HL-60 (cell line): ENCODE measurements at places on chromosomes 2 and 18.
A peak's percentile ranks its signal among the peaks of the same experiment; 100 is the strongest.

- DNase-seq = no peak
These were observed 8.7 kb downstream of the TTC39C start for GRCh38 chr18:24023185-24023814.

- no peak for DNase-seq
These were observed 105.4 kb upstream of the MMADHC start for GRCh38 chr2:149692961-149693396.

DNA sequence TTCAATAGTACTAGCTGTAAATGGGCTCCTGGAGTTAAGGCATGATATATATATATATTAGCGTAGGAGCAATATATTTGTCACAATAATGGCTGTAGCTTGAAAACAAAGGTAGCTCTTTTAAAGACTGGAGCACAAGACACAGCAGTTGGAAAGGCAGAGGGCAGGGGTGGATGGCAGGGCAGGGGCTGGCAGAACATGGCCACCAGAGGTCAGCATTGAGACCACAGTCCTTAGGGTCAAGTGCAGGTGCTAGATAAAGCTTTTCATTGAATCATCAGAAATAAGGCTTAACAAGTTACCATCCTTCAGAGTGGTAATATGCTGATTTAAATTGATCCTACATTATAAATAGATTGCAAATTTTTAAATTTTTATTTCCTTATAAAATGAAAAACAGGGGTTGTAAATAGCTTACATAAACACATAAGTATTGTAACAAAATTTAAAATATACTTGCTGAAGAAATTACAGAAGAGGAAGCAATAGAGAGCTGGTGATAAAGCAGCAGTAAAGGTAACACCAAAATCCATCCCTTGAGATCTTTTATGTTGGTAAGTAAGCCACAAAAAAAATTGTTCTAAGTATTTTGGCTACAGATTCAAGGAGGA lies 161.2 kb upstream of the PIEZO2 start:
- peak; percentile 31 for DNase-seq

GRCh38 chr2:46506131-46506706 lies 26.9 kb downstream of the TMEM247 start:
- DNase-seq = no peak

GRCh38 chr2:54503192-54503591 lies 47.1 kb downstream of the SPTBN1 start:
- no peak for DNase-seq

DNA sequence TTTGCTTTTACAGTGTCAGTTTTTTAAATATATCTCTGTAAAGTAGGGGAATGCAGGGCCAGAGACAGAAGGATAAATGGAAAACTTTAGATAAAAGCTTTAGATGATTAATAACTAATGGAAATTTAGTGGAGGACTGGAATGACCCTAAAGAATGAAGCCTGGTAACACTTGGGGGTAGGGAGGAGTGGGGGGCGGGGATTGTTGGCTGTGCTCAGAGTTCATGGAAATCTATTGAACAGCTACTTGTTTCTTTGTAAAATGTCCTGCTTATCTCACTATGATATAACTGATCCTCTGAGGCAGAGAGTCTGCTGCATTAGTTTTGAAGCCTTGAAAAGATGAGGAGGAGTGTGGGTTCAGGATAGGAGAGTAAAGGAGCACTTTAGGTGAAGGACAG lies 90.5 kb downstream of the TMEM185B start:
- DNase-seq = no peak

- DNase-seq = peak; percentile 63
These were observed 2.3 kb upstream of the BCL11A start for GRCh38 chr2:60555783-60556139.

DNA sequence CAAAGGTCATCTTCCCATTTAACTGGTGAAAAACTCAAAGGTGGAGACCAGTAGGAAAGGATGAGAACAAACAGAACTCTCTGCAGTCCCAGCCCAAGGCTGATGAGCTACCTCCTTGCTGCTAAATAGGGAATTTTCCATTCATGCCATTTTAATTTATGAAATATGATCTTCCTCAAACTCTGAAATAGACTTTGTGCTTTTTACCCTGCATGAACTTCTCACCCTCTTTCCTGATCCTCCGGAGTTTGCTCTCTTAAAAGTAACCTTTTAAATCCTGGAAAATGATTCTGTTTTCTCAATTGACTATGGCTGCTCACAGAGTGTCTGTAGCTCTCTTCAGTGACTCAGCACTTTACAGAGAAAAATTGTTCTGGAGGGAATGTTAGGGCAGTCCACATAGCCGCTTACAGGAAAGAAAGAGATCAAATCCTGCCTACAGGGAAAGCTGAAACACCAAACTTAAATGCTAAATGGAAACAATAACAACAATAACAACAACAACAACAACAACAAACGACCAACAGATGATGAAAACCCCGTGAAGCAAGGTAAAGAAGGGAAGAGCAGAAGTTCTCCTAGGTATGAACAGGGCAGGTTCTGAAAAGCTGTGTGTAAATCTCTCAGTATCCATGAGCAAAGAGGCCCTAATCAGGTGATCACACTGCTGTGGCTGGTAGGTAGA lies 79.8 kb upstream of the SESTD1 start:
- DNase-seq = no peak

DNA sequence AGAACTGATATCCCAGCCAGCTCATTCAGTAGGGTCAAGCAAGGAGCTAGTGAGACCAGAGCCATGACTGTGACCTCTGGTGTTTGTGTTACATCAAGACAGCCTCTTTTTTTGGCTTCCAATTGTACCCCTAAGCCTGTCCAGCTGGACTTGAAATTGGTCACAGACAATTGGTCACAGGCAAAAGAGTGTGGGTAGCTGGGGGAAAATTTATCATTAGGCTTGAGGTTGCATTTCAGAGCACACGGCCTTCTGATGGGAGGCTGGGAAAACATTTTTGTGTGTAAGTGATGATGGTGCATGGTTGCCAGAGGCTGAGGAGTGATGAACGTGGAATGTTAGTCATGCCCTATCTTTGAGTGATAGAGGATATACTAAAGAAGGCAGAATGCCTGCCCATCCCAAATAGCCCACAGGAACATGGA lies 285.1 kb upstream of the SLC14A2 start:
- DNase-seq = no peak

DNA sequence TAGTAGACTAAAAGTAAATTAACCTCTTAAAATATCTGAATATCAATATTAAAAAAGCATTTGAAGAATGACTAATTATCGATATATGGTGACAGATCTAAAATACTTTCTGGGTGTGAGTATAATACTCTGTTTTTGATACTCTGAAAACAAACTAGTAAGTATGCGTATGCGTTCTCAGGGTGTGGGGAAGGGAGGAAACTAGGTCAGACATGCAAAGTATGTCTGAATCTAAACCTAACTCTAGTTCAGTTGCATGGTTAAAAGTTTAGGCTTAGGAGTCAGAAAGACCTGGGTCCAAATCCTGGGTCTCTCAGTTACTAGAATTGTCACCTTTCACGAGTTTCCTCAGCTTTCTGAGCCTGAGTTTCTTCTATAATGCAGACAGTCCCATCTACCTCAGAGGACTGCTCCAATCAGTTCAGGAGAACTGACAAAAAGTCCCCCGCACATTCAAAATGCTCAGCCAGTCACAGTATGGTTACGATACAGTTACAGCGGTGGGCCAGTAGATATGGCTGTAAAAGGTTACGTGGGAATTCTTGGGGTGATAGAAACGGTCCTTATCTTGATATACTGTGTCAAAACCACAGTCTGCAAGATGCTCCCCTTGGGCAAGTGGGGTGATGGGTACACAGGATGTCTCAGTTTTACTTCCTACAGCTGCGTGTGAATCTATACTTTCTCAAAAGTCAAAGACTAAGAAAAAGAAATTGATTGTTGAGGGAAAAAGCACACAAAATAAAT lies 29.2 kb downstream of the UNC50 start:
- DNase-seq = no peak

DNA sequence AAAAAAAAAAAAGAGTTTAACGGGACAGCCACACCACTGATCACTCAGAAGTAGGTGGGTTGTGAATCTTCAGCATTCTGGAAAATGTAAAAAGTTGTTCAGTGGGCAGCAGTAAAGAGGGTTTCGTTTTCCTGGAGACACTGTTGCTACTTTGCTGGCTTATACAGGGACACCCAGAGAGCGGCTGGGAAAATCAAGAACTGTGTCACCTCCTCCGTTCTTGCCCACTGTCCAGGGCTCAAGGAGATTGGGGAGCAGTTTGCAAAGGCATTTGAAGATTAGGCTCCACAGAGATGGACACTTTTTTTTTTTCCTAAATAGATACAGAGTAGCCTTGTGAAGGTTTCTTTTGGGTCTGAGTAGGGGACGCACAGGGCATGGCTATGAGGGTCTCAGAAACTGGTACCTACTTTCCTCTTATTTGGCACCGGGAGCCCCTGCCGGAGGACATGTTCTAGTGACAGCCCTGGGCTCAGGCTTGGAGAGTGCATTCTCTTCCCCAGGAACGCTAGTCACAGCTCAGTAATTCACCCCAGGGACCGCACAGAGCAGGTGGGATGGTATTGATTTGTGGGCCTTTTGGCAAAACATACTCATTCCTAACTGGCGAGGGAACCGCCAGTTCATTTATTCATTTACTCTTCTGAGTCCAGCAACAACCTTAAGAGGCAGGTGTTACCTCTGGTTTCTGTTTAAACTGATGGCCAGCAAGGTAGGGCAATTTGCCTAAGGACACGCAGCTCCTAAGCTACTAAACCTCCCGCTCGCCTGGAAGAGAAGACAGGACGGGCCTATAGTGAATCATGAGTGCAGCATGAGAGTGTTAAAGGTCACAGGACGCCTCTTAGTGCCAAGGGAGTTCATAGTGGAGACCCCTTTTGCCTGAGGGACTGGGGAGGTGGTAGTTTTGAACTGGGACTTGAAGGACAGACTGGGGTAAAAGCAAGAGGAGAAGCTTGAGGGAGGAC lies 53.1 kb downstream of the HPCAL1 start:
- DNase-seq = no peak

GRCh38 chr2:109517118-109517889 lies 96.5 kb downstream of the SEPTIN10 start:
- no peak for DNase-seq

- no peak for DNase-seq
These were observed 141.0 kb downstream of the MAP2 start for GRCh38 chr2:209564816-209565215.

DNA sequence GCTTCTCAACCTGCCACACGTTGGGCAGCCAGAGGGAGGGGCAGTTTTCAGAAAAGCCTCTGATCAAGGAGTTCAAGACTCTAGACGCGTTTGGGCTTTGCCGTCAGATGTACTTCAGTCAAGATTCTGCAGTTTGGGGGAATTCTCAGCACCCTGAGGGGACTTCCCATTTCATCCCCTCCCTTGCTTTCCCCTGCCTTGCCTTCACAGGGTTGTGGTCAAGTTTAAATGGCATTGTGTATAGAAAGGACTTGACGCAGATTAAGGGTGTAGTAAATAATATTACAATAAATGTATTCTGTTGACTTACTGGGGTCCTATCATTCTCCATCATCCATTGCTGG lies 198.3 kb upstream of the NABP1 start:
- no peak for DNase-seq

- no peak for DNase-seq
These were observed 20.2 kb upstream of the B3GNT2 start for GRCh38 chr2:62175728-62176127.

DNA sequence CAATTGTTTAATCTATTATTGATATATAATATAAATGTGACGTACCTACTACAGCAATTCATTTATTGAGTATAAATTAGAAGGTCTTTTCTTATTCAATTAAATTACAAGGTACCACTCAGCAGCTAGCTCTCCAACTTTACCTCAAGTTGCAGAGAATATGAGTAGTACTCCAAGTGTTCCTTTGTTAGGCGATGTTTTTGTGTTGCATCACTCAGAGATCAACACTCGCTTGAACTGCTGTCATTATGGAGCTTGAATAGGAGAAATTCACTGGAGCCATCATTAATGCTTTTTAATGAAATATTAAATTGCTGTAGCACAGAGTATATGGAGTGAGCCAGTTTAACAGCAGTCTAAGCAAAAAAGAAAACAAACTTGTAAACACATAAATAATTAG lies 320.0 kb downstream of the FSIP2 start:
- no peak for DNase-seq

DNA sequence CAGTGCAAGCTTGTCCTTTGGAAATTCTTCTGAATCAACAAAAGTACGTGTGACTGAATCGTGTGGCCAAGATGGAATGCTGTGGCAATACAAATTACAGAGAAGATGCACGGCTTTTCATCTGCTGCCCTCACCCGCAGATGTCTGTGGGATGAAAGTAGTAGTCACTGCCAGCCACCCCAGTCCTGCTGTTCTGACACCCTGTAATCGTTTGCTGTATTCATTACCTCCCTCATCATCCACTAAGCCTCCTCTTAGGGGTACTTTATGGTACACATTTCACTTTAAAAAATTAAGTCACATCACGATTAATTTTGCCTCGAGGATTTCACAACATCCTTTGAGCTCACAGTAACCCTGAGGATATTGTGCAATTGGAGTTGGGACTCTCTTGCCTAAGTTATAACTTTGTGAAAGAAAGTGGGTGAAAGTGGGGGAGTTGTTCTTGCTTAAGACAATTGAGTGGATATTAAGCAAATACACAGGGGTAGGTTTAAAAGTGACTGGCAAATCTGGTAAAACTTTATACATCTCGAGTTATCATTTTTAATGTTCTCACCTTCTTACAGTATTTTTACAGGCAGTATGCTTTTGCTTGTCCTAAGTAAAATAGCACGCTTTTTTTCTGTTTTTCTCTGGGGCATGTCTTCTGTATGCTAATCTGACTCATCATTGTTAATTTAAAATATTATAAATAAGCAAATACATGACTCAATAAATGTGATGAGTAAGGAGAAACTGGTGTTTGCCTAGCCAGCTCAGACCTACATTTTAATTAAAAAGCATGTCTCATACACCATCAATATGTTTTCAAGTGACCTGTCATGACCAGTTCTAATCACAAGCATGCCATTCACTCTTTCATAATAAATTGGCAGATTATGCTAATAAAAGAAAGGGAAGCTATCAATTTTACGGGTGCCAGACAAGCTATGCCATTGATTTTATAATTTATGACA lies 680.9 kb downstream of the IRS1 start:
- DNase-seq = peak; percentile 81

DNA sequence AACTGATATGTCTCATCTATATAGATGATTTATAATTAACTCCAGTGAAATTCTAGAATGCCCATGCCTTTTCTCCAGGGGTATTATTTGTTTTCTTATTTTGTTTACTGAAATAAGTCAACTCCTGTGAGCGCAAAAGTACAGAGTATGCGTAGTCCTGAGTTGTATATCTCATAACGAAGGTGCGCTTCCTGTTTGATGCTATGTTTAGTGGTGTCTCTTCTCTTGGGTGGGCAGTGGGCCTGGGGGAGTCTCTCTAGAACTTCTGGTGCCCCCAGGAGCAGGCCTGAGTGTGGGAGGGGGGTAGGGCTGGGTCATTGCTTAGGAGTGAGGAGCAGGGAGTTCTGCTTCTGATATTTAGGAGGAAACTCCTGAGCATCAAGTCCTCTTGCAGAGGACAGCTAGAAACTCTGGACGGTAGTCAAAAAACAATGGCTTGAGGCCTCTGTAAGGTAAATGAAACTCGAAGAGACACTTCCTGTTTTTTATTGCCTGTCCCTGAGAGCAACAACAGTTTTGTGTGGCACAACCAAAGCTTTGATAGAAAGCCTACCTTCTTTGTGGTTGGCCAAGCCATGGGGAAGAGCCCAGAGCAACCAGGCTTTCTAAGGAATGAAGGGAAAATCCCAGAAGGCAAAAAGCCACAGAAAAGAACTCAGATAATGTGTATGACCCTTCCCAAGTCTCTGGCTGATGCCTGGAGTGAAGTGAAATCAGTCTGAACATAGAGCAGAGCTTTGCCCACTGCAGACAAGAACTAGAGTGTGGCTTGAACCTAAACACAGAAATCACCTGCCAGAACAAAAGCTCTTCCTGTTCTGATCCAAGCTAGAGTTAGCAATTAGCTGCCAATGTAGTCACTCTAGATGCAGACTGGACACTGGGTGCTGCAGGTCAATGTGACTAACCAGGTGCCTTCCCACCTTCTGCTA lies 8.5 kb upstream of the SP140L start:
- DNase-seq = peak; percentile 56
